NCI-H526 treated with DMSO at 0.1 percent for 48 hours (cell line): ENCODE measurements at places on chromosomes 2 and 18.

DNA sequence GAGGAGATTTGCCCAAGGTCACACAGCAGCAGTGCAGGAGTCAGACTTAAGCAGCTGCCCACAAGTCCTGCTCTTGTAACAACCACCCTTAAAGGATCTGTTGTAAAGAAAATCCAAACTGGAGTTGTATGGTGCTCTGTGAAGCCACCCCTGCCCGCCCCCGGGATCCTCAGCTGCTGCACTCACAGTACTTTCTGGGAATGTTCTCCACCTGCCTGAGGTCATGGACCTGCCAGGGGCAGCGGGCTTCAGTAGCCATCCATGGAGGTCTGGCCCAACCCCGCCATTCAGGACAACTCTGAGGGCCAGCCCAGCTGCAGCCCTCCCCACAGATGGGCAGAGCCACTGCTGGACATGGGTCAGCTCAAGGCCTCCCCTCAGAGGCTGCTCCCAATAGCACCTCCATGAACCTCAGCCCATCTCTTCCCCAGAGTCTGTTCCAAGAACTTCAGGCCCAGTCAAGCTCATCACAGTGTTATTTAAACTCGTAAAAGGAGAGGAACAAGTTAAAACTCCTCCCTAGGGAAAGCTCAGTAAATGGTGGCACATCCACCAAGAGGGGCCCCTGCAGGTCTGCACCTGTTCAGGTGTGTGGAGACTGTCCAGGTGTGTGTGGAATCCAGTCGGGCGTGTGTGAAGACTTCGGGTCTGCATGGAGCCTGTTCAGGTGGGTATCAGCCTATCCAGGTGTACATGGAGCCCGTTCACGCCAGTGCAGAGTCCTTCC lies 39.4 kb upstream of the GPC1 start:
- no peak for DNase-seq

- DNase-seq: peak; percentile 17
These were observed 53.9 kb downstream of the PRKRA start for GRCh38 chr2:178397002-178397605.

- no peak for DNase-seq
These were observed 45.4 kb upstream of the APCDD1 start for GRCh38 chr18:10409041-10409440.

DNA sequence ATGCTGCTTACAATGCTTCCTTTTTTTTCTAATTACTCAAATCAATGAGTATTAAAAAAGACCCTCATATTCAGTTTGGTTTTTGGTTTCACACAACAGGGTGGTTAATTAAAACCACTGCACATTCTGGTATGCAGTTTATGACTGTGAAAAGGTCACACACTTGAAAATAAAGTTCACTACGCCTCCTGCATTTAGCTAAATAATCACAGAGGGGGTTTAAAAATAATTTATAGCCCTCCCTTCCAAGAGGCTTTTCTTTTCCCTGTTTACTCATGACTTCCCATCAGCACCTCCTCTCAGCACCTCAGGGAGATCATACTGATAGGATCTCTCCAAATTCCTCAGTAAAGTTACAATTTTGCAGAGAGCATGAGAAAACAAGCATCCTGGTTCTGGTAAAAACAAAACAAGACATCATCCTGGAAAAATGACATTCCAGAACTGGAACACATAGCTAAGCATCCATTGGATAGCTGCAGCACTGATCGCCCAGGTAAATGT lies 129.5 kb upstream of the TMEM200C start:
- DNase-seq: no peak

GRCh38 chr18:2976218-2977132 lies 36.5 kb downstream of the LPIN2 start:
- no peak for DNase-seq

DNA sequence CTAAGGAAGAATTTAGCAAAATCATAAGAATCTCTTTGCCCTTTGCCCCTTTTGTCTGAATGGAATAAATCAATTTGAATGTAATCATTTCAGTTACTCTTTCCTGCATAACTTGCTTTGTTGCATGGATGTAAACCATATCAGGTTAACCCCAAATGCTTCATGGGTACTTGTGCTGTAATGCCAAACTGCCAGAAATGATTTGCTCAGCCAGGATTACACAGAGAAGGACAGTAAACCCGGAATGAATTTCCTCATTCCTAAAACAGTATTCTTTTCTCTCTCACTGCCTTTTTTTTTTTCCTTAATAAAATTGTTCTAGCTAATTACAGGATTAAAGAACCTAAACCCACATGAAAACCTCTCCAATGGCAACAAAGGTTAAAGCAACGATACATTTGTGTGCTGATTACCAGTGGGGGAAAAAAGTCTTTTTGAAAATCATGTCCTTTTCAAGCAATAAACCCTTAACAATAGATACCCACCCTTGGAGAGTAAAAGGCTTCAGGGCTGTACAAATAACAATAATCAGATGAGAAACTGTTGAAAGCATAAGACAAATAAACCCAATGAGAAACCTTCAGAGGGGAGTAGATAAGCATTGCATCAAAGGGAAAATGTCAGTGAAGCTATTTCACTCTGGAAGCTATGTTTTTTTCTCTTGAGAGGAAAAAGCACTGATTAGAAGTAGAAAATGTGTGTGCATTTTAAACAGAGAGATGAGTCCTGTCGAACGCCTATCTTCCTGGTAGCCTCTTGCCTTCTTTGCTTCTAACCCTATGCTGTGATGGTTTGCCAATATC lies 275.3 kb downstream of the CDH2 start:
- DNase-seq: no peak

DNA sequence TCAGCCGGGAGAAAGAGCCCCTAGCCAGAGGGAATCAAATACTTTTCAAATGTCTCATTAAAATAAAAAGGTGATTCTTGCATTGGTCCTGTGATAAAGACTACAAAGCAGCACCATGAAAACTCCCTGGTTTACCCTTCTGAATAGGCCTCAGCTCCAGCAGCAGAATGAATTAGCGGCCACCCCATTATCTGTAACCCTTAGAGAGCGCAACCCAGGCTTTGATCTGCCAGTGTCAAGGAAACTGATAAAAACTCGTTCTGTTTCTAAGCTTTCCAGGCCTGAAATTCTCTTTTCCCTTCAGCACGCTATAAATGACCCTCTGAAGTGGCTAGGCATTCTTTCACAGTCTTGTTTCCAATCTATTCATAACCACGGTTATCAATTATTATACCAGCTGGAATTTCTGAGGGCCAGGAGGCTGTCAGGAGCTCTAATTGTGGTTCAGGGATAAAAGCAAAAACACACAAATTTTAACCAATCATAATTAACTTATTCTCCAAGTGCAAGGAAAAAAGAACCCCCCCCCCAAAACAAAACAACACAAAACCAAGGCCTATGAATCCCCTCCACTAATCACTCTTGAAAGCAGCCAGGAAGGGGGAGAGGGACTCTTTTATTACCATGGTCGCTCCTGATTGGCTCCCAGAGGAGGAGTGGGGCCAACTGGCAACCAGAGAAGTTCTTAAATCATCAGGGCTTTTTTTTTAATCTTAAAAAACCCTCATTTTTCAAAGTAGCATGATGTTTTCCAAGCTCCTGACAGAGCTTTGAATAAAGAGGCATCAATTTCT lies 258.9 kb downstream of the CYRIA start:
- no peak for DNase-seq
